ENCODE measurements at places on chromosomes 3 and 15. TPM values are rescaled to one million over a fixed set of nuclear protein-coding genes. Genes with fewer than 3 reads are reported as not detected.

- H3K4me1 ChIP-seq = no peaks in the 10 kb centered on the region
- H3K36me3 ChIP-seq = no peaks in the 10 kb centered on the region
- H3K27ac ChIP-seq = no peak overlapping the region
- no peak overlapping the region for H3K4me3 ChIP-seq
Measured at GRCh38 chr3:183122257-183122932, 23.1 kb upstream of the MCCC1 start.

CYP1A2 gene
- total RNA-seq = not detected

SLCO3A1 gene
- 11.9 TPM for total RNA-seq

CAMKV gene
- total RNA-seq = not detected

- peaks cover 3% of the 10 kb centered on the region for H3K36me3 ChIP-seq
- H3K27me3 ChIP-seq = no peaks in the 10 kb centered on the region
- no peak overlapping the region for H3K4me3 ChIP-seq
- no peak overlapping the region for H3K27ac ChIP-seq
- no peak for DNase-seq
Measured at GRCh38 chr3:123278446-123278845, 76.7 kb downstream of the SEC22A start.

FETUB gene
- total RNA-seq = 0.47 TPM

ASTE1 gene
- total RNA-seq = 2.7 TPM

GRCh38 chr15:94239474-94239873, 8.1 kb downstream of the MCTP2 start:
- H3K4me1 ChIP-seq = peaks cover 37% of the 10 kb centered on the region
- peak overlapping the region; percentile 86 for H3K27ac ChIP-seq
- H3K36me3 ChIP-seq = no peaks in the 10 kb centered on the region
- peak; percentile 81 for DNase-seq
- peak overlapping the region; percentile 7 for H3K4me3 ChIP-seq
- H3K27me3 ChIP-seq = no peaks in the 10 kb centered on the region

GRCh38 chr3:99240700-99241099, 339.2 kb upstream of the DCBLD2 start:
- H3K27me3 ChIP-seq = no peaks in the 10 kb centered on the region
- DNase-seq = no peak
- H3K4me1 ChIP-seq = peaks cover 15% of the 10 kb centered on the region
- H3K36me3 ChIP-seq = no peaks in the 10 kb centered on the region
- H3K27ac ChIP-seq = no peak overlapping the region

GRCh38 chr3:13588221-13588701, 39.3 kb downstream of the FBLN2 start:
- H3K27ac ChIP-seq = no peak overlapping the region
- no peaks in the 10 kb centered on the region for H3K4me1 ChIP-seq

CKMT1B gene
- total RNA-seq = 19.0 TPM

SI gene
- total RNA-seq = not detected

GRCh38 chr3:64463981-64464380, 223.8 kb downstream of the ADAMTS9 start:
- no peak overlapping the region for H3K4me3 ChIP-seq
- no peak overlapping the region for H3K27ac ChIP-seq
- no peaks in the 10 kb centered on the region for H3K36me3 ChIP-seq
- DNase-seq = no peak

GRCh38 chr3:123652342-123652984, 67.6 kb upstream of the HACD2 start:
- H3K27me3 ChIP-seq = no peaks in the 10 kb centered on the region
- no peak overlapping the region for H3K27ac ChIP-seq
- peaks cover 17% of the 10 kb centered on the region for H3K4me1 ChIP-seq
- H3K36me3 ChIP-seq = peaks cover 17% of the 10 kb centered on the region
- DNase-seq = peak; percentile 75

All from MCF 10A (cell line).